IMR-90 (cell line): ENCODE measurements at places on chromosomes 6 and 20. TPM values are rescaled to one million over a fixed set of nuclear protein-coding genes. Genes with fewer than 3 reads are reported as not detected.
A peak's percentile ranks its signal among the peaks of the same experiment; 100 is the strongest.

Gene MRAP2
- total RNA-seq = under 0.01 TPM in 1 of 2 replicates, not detected in the other

Gene TREML2
- not detected in 2 replicates for total RNA-seq

- H3K4me3 ChIP-seq = peak overlapping the region; percentile 61
- H3K27ac ChIP-seq = no peak overlapping the region
- DNase-seq = no peak
- no peaks in the 10 kb centered on the region for H3K36me3 ChIP-seq
- peaks cover 5% of the 10 kb centered on the region; the same call in 1 of the 2 replicates for H3K4me1 ChIP-seq
- H3K27me3 ChIP-seq = peaks cover 2% of the 10 kb centered on the region; the same call in 1 of the 2 replicates
Measured at GRCh38 chr6:33634161-33634727, 13.1 kb downstream of the ITPR3 start.

- H3K4me1 ChIP-seq = no peaks in the 10 kb centered on the region
- no peak overlapping the region for H3K27ac ChIP-seq
- DNase-seq = no peak
- no peaks in the 10 kb centered on the region for H3K36me3 ChIP-seq
- H3K27me3 ChIP-seq = no peaks in the 10 kb centered on the region
- H3K4me3 ChIP-seq = no peak overlapping the region
Measured at GRCh38 chr6:69111301-69111700, 476.2 kb downstream of the ADGRB3 start.

Gene IP6K3
- 0.18 and 0.28 TPM in 2 replicates for total RNA-seq

Gene C6orf141
- not detected in 2 replicates for total RNA-seq

Gene VSTM2L
- total RNA-seq = under 0.01 and 0.18 TPM in 2 replicates

Gene SNPH
- 4.5 and 4.7 TPM in 2 replicates for total RNA-seq

DNA sequence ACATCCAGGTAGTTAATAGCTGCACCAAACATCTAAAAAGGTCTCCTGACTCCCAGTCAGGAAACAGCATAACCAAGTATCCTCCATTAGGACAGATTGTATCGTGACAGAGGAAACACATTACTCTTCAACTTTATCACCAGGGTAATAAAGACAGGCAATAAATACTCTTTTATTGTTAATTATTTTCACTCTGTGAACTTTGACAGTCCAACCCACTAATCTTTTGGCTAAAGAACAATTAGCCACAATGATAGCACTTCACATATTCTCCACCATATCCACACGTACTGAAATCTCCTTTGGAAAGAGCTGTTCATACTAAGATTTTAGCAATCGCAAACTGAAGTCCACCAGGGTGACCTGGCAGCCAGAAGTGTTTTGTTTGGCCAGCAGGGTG, 46.4 kb downstream of the ARHGAP18 start:
- no peak overlapping the region for H3K27ac ChIP-seq
- DNase-seq = no peak
- H3K4me3 ChIP-seq = no peak overlapping the region
- H3K27me3 ChIP-seq = no peaks in the 10 kb centered on the region

Gene TUBB1
- not detected in 2 replicates for total RNA-seq

GRCh38 chr6:106026748-106027715, 59.1 kb upstream of the PRDM1 start:
- no peak overlapping the region for H3K27ac ChIP-seq
- no peak overlapping the region for H3K4me3 ChIP-seq
- peak; percentile 33 for DNase-seq
- H3K27me3 ChIP-seq = no peaks in the 10 kb centered on the region

Gene PRDM13
- not detected in 2 replicates for total RNA-seq

GRCh38 chr6:29723666-29724588, 693 bp downstream of the HLA-F start:
- peaks cover 34% of the 10 kb centered on the region for H3K27me3 ChIP-seq
- H3K27ac ChIP-seq = no peak overlapping the region
- H3K36me3 ChIP-seq = no peaks in the 10 kb centered on the region

- no peak overlapping the region for H3K4me3 ChIP-seq
- no peak for DNase-seq
- no peaks in the 10 kb centered on the region for H3K36me3 ChIP-seq
- peaks cover 3% of the 10 kb centered on the region for H3K27me3 ChIP-seq
- H3K4me1 ChIP-seq = no peaks in the 10 kb centered on the region
Measured at GRCh38 chr6:71619836-71620235, 266.5 kb upstream of the RIMS1 start.

Gene BCAS1
- total RNA-seq = under 0.01 TPM in 2 replicates

- no peaks in the 10 kb centered on the region for H3K36me3 ChIP-seq
- peak; percentile 14 for DNase-seq
- H3K27ac ChIP-seq = no peak overlapping the region
- H3K4me3 ChIP-seq = no peak overlapping the region
- H3K27me3 ChIP-seq = no peaks in the 10 kb centered on the region
- H3K4me1 ChIP-seq = no peaks in the 10 kb centered on the region; the same call in 1 of the 2 replicates
Measured at GRCh38 chr20:8972963-8973705, 95.8 kb upstream of the PLCB4 start.

GRCh38 chr6:130943738-130944137, 116.5 kb downstream of the SMLR1 start:
- H3K4me3 ChIP-seq = no peak overlapping the region
- DNase-seq = no peak
- H3K36me3 ChIP-seq = peaks cover 1% of the 10 kb centered on the region; the same call in 1 of the 2 replicates
- peaks cover 5% of the 10 kb centered on the region for H3K4me1 ChIP-seq
- H3K27ac ChIP-seq = peak overlapping the region; percentile 41; the same call in 1 of the 2 replicates
